Stimulated activated CD8-positive, alpha-beta memory T cell treated with anti-CD3 and anti-CD28 coated beads, Interleukin-15, amount 100 ng/mL, for 24 hours (primary cell): ENCODE measurements at places on chromosomes 5 and 9.

DNA sequence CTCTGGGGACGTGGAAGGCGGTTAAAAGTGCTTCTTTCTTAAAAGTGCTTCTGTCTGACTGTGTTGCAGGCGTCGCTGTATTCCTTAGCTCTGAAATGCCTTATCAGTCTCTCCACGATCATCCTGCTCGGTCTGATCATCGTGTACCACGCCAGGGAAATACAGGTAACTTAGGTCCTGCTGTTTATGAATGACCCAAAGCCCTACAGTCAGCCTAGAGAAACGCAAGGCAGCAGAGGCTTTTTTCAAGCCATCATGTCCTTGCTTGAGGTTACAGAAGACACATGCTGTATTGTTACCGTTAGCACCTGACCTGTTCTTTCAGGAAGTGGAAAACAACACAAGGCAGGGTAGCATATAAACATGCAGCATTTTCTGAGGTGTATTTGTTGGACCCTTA is 2.0 kb downstream of the KCNN2 start:
- DNase-seq = no peak

DNA sequence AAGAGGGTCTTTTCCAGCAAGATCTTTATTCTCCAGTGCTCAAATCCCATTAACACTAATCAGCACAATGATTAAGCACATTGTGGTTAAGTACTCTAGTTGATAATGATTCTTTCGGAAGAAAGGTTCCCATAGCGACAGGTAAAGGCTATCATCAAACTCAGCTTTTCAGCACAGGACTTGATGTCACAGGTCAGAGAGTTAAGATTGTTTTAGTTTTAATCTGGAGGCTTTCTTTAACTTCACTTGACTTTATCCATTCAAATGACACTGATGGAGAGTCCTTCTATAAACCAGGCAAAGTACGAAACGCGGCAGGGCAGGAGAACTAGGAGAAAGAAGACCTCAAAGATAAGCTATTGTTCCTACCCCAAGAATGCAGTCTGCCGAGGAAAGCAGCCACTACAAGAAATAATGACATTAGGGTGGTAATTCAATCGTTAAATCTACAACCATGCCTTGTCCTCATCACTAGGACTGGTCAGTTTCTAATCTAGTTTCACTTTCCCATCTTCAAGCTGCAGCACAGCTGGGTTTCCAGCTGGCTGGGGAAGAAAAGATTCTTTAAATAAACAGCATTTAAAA is 4.6 kb downstream of the NRG2 start:
- no peak for DNase-seq

- no peak for DNase-seq
These were observed 199.1 kb upstream of the SLC30A5 start for GRCh38 chr5:68894673-68895072.

- DNase-seq = no peak
These were observed 24.6 kb downstream of the NDUFA8 start for GRCh38 chr9:122134822-122135528.

DNA sequence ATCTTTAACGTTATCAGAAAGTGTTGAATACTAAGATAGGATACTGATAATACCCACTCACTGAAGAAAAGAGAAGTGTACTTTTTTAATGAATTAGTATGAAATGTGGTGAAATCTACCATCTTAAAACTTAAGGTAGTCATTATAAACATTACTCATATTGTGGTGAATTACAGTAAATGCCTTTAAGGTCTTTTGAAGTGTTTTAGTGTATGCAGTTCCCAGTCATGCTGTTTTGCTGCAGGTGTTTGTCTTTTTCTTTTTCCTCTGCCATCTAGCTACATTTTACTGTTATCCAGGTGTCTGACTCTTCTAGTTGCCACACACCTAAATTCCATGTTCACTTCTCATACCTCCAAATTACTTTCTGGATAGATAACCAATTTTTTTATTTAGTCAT is 72.6 kb downstream of the ERMP1 start:
- no peak for DNase-seq

DNA sequence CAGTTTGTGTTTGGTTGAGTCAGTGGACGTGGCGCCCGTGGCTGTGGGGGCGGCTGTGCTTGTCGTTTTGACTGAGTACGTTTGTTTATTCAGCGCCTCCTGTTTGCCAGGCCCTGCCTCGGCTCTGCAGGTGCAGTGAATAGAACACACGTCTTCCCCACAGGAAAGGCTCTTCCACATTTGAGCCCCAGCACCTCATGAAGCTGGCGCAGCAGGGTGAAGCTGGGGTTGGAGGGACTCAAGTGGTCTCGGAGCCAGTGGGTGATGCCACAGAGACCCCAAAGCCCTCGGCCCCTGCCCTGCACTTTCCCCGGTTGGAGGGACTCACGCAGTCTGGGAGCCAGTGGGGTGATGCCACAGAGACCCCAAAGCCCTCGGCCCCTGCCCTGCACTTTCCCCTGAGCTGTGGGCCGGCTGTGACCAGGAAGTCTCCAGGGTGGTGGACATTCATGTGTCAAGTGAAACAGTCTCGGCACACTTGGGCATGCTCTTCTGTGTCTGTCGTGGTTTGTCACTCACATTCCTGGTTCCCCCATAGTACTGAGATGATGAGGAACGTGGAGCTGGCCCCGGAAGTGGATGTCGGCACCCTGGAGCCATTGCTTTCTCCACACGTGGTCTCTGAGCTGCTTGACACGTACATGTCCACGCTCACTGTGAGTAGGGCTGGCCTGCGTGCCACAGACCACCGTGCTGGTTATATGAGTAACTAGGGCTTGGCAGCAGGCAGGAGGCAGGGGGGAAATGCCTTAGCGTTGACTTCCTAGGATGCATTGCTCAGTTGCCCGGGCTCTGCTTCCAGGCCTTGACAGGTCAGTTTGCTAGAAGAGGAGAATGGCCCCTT is 13.6 kb downstream of the EXOC3 start:
- DNase-seq = no peak

- no peak for DNase-seq
These were observed 183.2 kb downstream of the ACTL7B start for GRCh38 chr9:108672475-108673190.

- DNase-seq = no peak
These were observed 176.0 kb downstream of the ZNF608 start for GRCh38 chr5:124570285-124571035.
